Left ventricle myocardium inferior (tissue), 1 donor: ENCODE measurements at places on chromosomes 13 and 19.
A peak's percentile ranks its signal among the peaks of the same experiment; 100 is the strongest.

- no peak for DNase-seq
- H3K4me1 ChIP-seq = peaks cover 23% of the 10 kb centered on the region
- no peaks in the 10 kb centered on the region for H3K36me3 ChIP-seq
- H3K4me3 ChIP-seq = peak overlapping the region; percentile 68
Measured at GRCh38 chr13:93227280-93227877, 772 bp downstream of the GPC6 start.

DNA sequence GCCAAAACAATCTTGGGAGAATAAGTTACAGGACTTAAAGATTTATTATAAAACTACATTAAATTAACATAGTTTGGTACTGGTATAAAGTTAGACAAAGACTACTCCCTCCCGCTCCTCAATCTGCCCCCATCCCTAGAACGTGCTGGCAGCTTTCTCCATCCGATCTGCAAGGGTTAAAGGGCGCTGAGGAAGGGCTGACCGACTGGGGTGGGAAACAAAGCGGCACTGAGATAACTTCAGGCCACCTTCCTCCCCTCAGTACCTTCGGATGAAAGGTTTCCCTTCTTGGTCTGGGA lies 790 bp upstream of the SUGT1 start:
- DNase-seq = no peak
- peaks cover 59% of the 10 kb centered on the region for H3K4me1 ChIP-seq
- peaks cover 10% of the 10 kb centered on the region for H3K36me3 ChIP-seq
- peak overlapping the region; percentile 92 for H3K4me3 ChIP-seq

DNA sequence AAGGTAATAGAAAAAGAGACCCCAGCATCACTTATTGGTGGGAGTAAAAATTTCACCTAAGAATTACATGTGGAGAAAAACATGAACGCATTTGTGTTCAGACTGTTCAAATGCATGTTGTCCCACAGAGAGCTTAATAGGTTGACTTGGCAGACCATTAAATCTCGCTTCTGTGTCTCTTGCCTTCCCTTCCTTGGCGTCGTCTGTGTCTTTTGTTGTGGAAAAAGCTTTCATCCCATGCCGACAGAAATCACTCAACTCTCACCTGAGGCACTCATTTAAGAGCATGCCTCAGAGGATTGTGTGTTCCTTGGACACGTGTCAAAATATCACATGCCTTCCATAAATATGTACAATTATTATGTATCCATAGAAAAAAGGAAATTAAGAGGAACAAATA lies 24.4 kb upstream of the CACNA1A start:
- no peak overlapping the region for H3K4me3 ChIP-seq
- DNase-seq = no peak
- H3K36me3 ChIP-seq = no peaks in the 10 kb centered on the region
- no peaks in the 10 kb centered on the region for H3K4me1 ChIP-seq
- H3K27ac ChIP-seq = no peak overlapping the region

DNA sequence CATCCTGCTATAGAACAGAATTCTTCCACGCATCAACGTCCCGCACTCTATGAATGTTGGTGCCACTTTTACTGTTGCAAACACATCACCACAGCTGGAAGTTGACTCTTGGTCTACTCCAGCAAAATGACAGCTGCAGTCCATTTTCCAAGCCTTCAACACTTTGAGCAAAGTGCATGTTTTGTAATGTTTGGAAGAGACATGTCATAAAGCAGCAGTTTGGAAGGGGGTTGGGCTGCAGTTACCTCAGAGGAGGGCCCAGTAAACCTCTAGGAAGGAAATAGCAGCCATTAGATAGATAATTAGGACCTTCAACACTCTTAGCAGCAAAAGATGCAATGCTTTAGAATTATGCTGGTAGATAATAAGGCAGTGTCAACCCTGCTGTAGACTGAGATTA lies 323.6 kb downstream of the TDRD3 start:
- no peak overlapping the region for H3K27ac ChIP-seq
- no peak overlapping the region for H3K4me3 ChIP-seq
- H3K4me1 ChIP-seq = no peaks in the 10 kb centered on the region
- DNase-seq = no peak
- no peaks in the 10 kb centered on the region for H3K27me3 ChIP-seq

- no peaks in the 10 kb centered on the region for H3K4me1 ChIP-seq
- H3K27me3 ChIP-seq = no peaks in the 10 kb centered on the region
- H3K27ac ChIP-seq = no peak overlapping the region
- H3K4me3 ChIP-seq = no peak overlapping the region
- DNase-seq = peak; percentile 20
- H3K36me3 ChIP-seq = no peaks in the 10 kb centered on the region
Measured at GRCh38 chr13:103539265-103539664, 473.0 kb upstream of the SLC10A2 start.

- peaks cover 4% of the 10 kb centered on the region for H3K36me3 ChIP-seq
- peak overlapping the region; percentile 94 for H3K27ac ChIP-seq
- no peaks in the 10 kb centered on the region for H3K27me3 ChIP-seq
Measured at GRCh38 chr19:4376028-4376670, 24.2 kb downstream of the SH3GL1 start.

DNA sequence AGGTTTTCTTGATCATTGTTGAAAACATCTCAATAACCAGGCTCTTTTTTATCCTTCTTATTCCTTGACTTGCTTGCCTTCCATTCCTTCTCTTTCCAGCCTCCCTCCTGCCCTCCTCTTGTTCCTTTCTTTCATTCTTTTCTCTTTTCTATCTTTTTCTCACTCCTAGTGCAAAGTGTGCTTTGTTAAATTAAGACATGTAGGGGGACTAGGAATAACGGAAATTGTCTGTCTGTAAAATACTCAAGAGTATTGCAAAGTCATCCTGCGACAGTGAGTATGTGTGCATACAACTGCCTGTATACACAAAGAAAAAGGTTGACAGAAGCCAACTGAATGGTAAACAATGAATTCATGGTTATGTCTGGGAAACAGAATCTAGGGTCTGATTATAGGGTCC lies 70.1 kb downstream of the LRRC63 start:
- DNase-seq = no peak
- no peak overlapping the region for H3K27ac ChIP-seq
- H3K4me3 ChIP-seq = no peak overlapping the region
- no peaks in the 10 kb centered on the region for H3K4me1 ChIP-seq

GRCh38 chr13:93769101-93769500 lies 542.5 kb downstream of the GPC6 start:
- H3K27ac ChIP-seq = no peak overlapping the region
- H3K27me3 ChIP-seq = no peaks in the 10 kb centered on the region
- no peak for DNase-seq
- H3K36me3 ChIP-seq = no peaks in the 10 kb centered on the region
- no peak overlapping the region for H3K4me3 ChIP-seq
- H3K4me1 ChIP-seq = peaks cover 6% of the 10 kb centered on the region

GRCh38 chr13:66748712-66749111 lies 481.4 kb downstream of the PCDH9 start:
- H3K4me1 ChIP-seq = no peaks in the 10 kb centered on the region
- H3K27ac ChIP-seq = no peak overlapping the region
- no peaks in the 10 kb centered on the region for H3K27me3 ChIP-seq
- no peak overlapping the region for H3K4me3 ChIP-seq
- no peak for DNase-seq

DNA sequence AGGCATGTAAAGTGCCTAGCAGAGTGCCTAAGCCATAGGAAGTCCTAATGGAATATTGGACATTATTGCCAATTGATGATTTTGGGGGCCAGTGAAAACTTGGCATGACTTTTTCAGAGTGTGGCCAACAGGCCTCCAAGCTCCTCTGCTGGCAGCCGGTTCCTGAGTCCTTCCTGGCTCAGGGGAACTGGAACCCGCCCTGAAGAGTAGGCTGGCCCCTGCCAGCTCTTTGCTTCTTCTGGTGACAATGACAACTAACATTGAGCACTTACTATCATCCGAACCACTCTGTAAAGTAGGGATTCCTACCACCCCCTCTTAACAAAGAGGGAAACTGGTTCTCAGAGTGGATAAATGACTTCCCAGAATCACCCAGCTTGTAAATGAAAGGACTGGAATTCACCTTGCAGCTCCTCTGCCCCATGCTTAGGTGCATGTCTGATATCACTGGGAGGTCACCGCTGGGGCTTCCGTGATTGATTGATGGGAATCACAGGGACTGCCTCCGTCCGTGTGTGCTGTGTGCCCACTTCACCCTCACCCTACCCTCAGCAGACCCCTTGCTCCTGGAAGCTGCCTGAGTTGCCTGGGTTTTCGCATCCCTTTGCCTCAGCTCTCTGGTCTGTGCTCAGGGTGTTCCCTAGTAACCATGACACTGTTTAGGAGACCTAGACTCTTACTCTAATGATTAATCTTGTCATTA lies 50.6 kb downstream of the TNFRSF19 start:
- peak overlapping the region; percentile 52 for H3K27ac ChIP-seq
- DNase-seq = no peak
- peaks cover 38% of the 10 kb centered on the region for H3K36me3 ChIP-seq
- peaks cover 38% of the 10 kb centered on the region for H3K4me1 ChIP-seq

DNA sequence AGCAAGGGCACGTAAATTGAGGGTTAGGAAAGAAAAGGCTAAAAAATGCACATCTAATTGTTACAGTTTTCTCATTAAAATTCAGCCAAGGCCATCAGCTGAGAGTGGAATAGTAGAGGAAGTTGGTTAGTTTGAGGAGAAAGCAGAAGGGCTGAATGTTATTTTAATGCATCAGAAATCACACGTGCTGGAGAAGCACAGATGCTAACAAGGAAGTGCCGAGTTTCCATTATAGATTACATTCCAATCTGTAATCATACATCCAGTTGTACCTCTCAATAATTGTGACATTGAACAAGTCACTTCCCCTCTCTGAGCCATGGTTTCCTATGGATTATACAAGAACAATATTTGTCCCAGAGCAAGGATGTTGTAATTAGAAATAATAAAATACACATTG lies 25.1 kb downstream of the FPR3 start:
- H3K36me3 ChIP-seq = no peaks in the 10 kb centered on the region
- no peaks in the 10 kb centered on the region for H3K27me3 ChIP-seq
- H3K27ac ChIP-seq = no peak overlapping the region
- no peaks in the 10 kb centered on the region for H3K4me1 ChIP-seq
- H3K4me3 ChIP-seq = no peak overlapping the region

DNA sequence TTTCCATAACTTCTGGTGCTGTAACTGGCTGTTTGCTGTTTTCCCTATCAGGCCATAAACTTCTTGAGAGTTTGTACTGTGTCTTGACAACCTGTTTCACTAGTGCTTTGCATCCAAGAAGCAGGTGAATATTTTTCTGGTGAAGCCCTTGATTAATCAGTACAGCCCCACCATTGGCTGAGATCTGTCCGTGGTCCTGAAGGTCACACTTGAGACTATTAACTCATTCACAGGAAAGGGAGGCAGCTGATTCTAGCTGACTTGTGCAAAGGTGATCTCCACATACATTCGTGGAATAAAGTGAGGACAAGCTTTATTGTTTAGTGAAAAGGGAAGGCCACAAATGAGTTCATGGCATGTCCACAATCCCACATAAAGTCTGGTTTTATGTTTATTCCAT lies 61.4 kb upstream of the ZNF835 start:
- H3K4me3 ChIP-seq = no peak overlapping the region
- H3K27ac ChIP-seq = no peak overlapping the region
- H3K27me3 ChIP-seq = no peaks in the 10 kb centered on the region
- DNase-seq = no peak
- H3K4me1 ChIP-seq = no peaks in the 10 kb centered on the region

DNA sequence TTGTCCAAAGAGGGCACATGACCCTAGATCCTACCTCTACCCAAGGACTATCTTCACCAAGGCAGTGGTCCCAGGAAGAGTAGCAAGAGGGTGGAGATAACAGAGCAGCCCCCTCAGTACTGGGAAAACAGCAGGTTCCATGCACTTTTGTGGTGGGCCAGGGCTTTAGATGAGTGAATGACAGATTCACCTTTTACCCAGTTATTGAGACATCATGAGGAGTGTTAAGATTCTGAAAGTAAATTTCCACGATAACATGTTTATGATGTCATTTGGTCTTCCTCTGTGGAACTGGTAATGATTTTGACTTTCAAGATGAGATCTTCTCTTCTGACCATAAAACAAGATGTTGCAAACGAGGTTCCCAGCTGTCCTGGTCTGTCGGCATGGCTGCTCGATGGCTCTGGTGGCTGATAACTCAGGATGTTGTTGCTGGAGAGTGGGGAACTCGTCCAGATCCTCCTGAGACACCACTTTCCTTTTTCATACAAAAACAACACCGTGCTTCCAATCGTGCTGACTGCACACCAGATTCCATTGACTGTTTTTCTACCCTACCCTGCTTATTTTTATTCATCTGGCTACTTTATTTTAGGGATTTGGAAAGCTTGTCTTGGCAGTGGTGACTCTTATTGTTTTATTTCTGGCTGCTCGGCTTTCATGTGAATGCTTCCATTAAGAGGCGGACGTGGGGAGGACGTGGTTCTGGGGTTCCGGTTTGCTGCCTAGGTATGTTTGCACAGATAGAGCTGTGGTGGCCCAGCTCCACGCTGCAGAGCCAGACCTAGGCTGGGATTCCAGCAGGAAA lies 88.5 kb downstream of the LRCH1 start:
- no peaks in the 10 kb centered on the region for H3K27me3 ChIP-seq
- H3K4me3 ChIP-seq = peak overlapping the region; percentile 43
- no peaks in the 10 kb centered on the region for H3K36me3 ChIP-seq
- DNase-seq = peak; percentile 44

DNA sequence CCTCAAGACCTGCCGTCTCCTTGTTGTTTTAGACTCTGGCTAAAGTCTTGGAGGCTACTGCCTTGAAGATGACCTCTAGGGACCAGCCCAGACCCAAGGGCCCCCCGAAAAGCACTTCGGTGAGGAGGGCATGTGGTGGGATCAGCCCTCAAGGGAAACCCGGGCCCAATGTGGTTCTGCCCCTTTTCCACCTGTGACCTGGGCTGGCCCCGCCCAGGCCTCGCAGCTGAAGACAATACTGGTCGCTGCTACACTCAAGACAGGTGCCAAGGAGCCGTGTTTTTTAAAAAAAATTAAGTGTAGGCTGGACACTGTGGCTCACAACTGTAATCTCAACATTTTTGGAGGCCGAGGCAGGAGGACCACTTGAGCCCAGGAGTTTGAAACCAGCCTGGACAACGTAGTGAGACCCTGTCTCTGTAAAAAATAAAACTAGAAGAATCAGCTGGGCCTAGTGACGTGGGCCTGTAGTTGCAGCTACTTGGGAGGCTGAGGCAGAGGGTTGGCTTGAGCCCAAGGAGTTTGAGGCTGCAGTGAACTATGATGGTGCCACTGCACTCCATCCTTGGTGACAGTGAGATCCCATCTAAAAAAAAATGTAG lies 903 bp downstream of the TLE6 start:
- no peak for DNase-seq
- H3K4me1 ChIP-seq = peaks cover 63% of the 10 kb centered on the region
- H3K36me3 ChIP-seq = no peaks in the 10 kb centered on the region
- H3K4me3 ChIP-seq = no peak overlapping the region

DNA sequence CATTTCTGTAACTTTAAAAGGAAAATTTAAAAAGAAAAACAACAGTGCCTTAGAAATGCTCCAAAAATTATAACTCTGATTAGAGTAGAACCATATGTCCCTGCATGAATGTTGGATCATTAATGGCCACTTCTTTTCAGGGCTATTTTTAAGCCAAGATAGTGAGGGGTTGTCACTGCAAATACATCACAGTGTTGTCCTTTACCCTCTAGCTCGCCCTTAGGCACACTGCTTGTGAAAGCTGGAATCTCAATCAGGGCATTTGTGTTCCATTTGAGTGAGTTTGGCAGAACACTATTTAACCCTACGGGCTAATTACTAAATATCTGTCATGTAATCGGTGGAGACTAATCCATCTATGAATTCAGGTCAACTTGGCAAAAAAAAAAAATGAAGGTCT lies 212.2 kb downstream of the NHLRC3 start:
- H3K4me3 ChIP-seq = no peak overlapping the region
- H3K27ac ChIP-seq = peak overlapping the region; percentile 17
- H3K36me3 ChIP-seq = no peaks in the 10 kb centered on the region

- H3K4me1 ChIP-seq = no peaks in the 10 kb centered on the region
- peaks cover 71% of the 10 kb centered on the region for H3K27me3 ChIP-seq
- no peaks in the 10 kb centered on the region for H3K36me3 ChIP-seq
- DNase-seq = peak; percentile 61
- H3K4me3 ChIP-seq = no peak overlapping the region
Measured at GRCh38 chr19:42140125-42140754, 8.0 kb upstream of the POU2F2 start.
